ENCODE measurements at places on chromosomes 3 and 15. TPM values are rescaled to one million over a fixed set of nuclear protein-coding genes. Genes with fewer than 3 reads are reported as not detected.

IL17RC gene
- 16.6 TPM for total RNA-seq

GADL1 gene
- total RNA-seq: not detected

DNA sequence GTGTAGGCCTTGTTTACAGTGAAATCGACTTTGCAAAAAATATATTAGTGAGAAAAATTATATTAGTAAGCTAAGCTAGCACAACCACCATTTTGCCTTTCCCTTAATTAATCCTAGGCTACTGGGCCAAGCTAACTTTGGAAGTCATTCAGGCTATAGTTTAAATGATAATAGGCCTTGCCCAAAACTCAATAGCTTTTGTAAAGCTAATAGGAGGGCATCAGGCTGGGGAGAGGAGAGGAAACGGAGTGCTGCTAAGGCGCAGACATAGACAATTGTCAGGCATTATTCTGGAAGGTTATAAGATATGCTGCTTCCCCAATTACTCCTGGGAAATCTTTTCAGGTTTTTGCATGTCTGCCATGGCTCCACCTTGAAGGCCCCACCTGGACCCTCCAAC, 1286.0 kb downstream of the NSUN3 start:
- DNase-seq: no peak

DNA sequence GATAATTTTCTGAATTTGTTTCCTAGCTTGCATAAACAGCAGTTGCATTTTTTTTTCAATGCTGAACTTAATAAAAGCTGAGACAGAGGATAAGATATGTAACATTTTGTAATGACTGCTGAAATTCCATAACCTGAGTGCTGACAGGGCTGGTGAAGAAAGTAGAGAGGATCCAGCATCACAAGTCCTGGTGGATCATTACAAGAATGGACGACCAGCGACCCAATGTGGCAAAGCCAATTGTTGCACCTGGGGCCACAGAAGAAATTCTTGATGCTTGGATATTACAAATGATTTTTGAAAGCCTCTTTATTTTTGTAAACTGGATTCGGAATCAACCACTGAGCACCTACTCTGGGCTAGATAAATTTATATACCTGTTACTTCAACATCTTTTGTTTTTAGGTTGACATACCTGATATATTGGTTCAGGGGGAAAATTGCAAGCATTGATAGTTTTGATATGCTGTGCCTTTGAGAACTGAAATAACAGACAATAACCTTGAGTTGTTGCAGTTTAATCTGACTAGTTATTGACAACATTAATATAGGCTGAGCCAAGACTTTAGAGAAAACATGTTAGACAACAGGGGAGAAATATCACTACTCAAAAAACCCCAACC, 3.9 kb upstream of the ACTL6A start:
- DNase-seq: peak; percentile 90

ATP11B gene
- total RNA-seq: 23.6 TPM

GRCh38 chr3:25277503-25277902, 150.6 kb upstream of the RARB start:
- no peak for DNase-seq

Data from endodermal cell (in vitro differentiated cells).